Stimulated activated CD8-positive, alpha-beta memory T cell treated with anti-CD3 and anti-CD28 coated beads, Interleukin-2, amount 100 ng/mL, for 1 hour (primary cell): ENCODE measurements at places on chromosomes 5 and 9.

- no peak for DNase-seq
Observed at GRCh38 chr9:89731262-89732182, 126.7 kb downstream of the GADD45G start.

GRCh38 chr5:158884827-158885518, 214.7 kb downstream of the EBF1 start:
- no peak for DNase-seq

DNA sequence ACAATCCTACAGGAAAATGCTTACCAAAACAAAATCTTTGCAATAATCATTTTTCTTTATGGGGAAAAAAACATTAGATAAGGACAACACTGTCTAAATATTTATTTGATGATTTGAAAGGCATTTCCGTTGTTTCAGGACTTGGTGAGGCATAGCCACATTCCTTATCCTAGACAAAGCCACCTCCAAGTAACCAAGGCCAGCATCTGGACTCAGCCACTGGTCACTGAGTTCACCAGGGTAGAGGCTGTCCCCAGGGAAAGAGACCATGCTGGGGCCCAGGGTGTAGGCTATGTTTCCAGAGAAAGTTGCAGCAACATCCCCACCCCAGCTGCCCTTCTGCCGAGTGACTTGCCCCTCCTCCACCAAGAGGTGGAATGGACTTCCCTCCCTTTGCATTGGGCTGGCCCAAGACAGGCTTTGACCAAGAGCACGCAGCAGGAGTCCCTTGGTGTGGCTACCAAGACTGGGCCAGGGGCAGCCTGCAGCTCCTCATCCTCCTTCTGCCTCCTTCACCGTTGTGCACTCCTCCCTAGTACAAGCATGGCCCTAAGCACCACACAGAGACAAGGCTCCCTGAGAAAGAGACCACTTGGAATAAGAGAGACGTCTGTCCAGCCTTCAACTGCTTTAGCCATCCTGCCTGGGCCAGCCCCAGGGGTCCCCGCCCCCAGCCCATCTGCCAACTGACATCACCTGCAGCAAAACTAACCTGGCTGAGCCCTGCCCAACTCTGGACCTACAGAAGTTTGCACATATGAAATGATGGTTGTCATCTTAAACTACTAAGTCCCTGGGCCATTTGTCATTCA, 68.1 kb upstream of the SPIN1 start:
- no peak for DNase-seq

DNA sequence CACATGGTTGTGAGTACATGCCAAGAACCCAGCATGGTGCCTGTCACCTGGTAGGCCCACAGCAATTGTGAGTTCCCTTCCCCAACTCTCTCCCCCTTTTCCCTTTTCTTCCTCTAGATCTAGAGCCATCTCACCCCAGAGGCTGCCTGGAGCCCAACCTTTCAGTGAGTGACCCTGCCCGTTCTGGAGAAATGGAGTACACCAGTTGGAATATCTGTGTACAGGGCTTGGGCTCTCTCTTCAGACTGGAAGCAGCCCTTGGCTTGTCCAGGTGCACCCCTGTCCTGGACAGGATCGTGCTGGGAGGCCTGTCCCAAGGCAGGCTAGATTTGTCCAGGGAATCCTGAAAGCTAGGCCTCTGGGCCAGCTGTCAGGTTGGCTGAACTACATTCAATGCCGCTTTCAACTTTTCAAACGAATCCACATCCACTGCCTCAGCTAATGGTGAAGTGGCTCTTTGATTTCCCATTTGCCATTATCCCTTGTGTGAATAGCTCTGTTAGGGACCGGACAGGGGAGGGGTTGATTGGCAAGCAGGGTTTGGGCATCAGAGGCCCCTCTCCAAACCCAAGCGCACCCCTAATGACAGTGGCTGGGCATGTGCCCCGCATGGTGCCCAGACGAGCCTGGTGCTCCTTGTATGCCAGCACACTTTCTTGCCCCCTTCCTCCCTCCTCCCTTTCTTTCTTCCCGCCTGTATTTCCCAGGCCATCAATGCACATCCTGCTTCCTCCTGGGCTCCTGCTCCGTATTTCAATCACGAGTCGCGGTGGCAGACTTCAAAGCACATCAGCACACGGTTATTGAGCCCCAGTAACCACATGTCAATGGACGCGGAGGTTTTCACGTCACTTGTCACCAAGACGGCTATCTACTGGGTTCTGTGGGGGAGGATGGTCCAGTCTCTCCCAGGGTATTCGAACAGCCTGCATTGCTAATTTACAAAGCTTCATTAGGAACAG, 211.2 kb downstream of the DAB2IP start:
- DNase-seq = no peak

GRCh38 chr5:149007174-149007573, 55.7 kb downstream of the SH3TC2 start:
- DNase-seq = no peak

DNA sequence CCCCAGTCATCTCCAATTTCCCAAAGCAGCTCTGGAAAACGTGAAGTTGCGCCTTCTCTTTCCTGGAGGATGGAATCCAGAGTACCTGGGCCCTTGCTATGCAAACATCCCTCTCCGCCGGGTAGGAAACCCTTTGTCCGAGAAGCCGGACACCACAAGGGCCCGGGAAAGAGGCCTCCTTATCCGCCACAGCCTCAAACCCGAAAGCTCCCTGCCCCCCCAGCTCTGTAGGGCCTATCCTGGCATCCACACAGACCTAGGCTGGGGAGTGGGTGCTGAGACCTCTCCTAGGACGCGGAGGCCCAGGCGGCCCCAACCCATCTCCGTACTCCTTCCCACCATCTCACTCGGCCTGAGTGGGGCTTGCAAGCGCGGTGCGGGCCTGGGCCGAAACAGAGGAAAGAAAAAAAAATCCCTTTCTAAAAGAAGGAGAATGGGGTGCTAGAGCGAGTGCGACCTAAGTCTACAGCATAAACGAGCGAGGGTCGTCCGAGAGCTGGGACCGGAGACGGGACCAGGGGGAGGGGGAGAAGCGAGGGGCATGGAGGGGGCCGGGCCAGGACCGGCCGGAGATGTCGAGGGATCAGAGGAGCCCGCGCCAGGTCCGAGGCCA, 624 bp downstream of the FBXW11 start:
- DNase-seq = no peak

DNA sequence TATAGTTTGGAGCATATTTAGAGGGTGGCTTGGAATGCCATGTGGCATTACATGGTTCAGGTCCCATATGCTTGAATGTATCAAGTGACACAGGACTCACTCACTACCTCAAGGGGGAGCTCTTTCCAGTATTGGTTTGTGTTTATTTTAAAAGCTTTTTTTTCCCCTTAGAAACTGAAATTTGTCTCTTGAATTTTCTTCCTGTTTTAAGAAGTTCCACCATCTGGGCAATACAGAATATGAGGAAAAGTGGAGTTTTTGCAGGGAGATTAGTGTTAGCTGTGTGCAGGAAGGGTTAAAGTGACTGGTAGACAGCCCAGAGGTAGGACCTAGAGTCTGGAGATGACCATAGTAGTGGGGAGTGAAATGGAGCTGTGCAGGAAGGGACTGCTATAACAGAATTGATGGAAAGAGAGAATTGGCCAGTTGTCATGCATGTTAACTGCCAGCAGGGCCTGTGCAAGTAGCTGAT, 36.6 kb downstream of the CTNNA1 start:
- DNase-seq = no peak

- no peak for DNase-seq
Observed at GRCh38 chr5:136275601-136276000, 82.6 kb upstream of the SMIM32 start.

DNA sequence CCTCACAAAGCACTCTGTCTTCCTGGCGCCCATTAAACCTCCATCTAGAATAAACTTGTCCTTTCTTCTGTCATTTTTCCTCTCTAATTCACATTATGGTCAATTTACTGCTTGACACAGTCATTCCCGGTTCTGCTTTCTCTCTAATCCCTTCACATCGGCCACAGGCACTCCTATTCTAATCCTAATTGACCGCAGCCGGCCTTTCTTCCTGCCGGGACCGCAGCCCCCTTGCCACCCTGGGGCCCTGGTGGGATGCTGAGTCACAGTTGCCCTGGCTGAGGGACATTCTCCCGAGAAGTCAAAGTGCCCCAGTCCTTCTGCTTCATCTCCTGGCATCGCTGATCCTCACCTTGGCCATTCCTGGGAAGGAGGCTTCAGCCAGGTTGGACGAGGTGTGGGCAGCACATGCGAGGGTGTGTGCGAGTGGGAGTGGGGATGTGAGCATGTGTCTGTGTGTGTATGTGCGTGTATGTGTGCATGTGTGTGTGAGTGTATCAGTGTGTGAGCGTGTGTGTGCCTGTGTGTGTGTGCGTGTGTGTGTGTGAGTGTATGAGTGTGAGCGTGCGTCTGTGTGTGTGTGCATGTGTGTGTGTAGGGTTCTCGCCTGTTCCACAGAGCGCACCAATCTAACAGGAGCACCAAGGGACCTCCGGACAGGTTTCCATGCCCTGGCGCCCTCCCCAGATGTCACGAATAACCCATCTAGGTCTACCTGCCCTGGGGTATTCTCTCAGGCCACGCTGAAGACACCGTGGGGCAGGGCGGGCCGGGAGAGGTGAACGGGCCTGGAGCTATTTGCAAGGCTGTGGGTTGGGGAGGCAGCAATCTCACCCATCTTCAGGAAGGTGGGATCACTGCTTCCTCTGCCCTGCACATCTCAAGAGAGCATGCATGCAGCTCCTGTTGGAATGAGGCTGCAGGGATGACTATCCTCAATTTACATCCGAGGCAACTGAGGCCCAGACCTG, 191.2 kb downstream of the PAX5 start:
- DNase-seq = no peak

GRCh38 chr5:160451281-160451680, 29.6 kb downstream of the PTTG1 start:
- no peak for DNase-seq

DNA sequence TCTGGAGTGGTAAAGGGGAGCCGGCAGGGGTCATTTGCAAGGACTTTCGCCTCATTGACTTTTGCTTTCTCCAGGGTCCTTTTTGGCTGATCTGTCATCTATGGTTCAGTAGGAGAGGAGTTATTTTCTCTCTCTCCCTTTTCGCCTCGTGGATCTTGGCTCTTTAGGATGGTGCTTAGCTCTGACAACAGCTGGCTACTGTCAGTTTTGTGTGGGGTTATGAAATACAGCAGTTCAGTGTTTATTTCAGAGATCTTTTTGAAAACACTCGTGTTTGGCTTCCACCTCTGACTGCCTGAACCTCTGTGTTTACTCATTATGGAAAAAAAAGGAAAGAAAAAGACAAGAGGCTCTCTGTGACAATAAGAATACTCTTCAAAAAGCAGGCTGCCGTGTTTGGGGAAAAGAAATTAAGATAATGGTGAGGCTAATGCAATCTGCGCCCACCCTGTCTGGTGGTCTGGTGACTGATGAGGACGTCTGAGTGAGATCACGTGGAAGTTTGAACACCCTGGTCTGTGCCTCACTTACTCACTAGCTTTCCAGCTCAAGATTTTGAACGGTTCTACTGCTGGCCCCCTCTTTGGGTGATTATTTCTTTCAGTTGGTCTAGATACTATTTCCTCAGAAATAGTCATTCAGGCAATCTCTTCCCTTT, 567.7 kb downstream of the CAAP1 start:
- DNase-seq = no peak
